Neuronal stem cell (in vitro differentiated cells): ENCODE measurements at places on chromosomes 13 and 19.
A peak's percentile ranks its signal among the peaks of the same experiment; 100 is the strongest.

DNA sequence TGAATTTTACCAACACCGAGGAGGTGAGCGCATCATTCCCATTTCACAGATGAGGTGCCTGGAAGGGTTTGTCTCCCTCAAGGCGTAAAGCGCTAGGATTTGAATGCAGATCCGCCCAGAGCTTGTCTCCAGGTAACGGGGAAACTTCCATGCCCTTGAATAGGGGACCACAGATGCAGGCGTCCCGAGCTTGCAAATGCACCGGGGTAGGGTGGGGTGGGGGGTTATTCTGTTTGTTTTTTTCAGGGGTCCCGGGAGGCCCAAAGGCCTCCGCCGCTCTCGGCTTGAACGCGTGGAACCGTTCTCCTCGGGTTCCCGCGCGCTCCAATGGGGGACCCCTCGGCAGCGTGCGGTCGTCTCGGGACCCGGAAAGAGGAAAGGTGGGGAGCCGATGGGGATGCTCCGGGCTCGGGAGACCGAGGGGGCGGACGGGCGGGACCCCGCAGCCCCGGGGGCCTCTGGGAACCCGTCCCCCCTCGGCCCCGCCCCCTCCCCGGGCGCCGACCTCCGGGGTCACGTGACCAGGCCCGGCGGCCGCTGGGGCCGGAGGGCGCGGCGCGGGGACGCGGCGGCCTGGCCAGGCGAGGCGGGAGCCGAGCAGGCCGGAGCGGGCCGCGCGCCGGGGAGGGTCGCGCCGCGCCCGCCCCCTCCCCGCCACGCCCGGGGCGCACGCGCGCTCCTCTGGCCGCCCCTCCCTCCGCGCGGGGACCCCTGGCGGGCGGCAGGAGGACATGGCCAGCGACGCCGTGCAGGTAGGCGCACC, at the start of gene PKN1:
Gene PKN1 (plus strand): TSS at position 516 of the 763 bp plus-strand sequence. CDS start 216 bp downstream, at position 732.
- DNase-seq = peak; percentile 67

GRCh38 chr13:63731896-63732295, 2316.2 kb upstream of the PCDH20 start:
- no peak for DNase-seq

GRCh38 chr13:25352230-25352629, 19.5 kb upstream of the ATP8A2 start:
- no peak for DNase-seq

GRCh38 chr13:111948811-111949210, 118.1 kb upstream of the SOX1 start:
- no peak for DNase-seq

GRCh38 chr19:34772697-34773554, at the start of gene ZNF599:
TSS of gene ZNF599 (minus strand) at chr19:34773215. CDS start at chr19:34772841, 374 bp downstream.
- peak; percentile 79 for DNase-seq

DNA sequence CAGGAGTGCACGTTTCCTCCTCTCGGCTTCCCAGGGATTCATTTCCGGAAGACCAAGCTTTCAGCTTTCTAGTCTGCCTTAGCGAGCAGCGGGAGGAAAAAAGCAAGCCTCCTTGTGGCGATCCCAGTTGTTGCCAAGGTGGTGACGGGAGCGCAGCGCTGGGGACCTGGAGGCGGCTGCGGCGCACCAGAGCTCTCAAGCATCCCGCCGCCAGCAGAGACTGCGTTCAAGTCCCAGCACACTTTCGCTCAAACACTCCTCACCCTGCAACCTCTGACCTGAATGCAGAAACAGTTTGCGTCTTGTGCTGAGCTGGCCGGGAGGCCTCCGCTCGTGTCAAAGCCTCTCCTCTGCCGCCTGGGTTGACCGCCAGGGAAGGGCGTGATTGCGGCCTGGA, 4.9 kb downstream of the GSX1 start:
- peak; percentile 64 for DNase-seq

GRCh38 chr13:23705583-23705982, 135.4 kb downstream of the TNFRSF19 start:
- DNase-seq = no peak
